Stimulated activated CD8-positive, alpha-beta memory T cell treated with anti-CD3 and anti-CD28 coated beads, Interleukin-4, amount 100 ng/mL, for 48 hours (primary cell): ENCODE measurements at places on chromosomes 12 and 14.
A peak's percentile ranks its signal among the peaks of the same experiment; 100 is the strongest.

DNA sequence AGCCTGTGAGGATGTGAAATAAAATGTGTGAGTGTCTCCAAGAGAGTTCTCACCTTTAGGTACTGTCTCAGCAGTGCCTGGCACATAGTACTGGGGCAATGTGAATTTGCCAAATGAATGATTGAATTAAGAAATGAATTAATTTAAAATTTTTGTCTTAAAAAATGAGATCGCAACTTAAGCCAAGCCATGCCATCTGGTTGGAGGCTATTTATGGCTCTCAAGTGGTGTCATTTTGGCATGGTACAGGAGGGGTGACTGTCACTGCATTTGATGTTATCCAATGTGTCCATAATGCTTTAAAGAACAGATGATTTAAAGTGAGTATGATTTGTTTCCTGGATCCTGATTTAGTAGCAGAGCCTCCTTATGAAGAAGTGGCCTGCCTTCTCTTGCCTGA, 80.3 kb downstream of the SRGAP1 start:
- no peak for DNase-seq

GRCh38 chr14:34075042-34075744, 124.3 kb upstream of the EGLN3 start:
- DNase-seq: no peak

- DNase-seq: no peak
These were observed 130.1 kb upstream of the RTL1 start for GRCh38 chr14:101033446-101034165.

GRCh38 chr14:84482256-84483071, 1047.5 kb upstream of the FLRT2 start:
- no peak for DNase-seq

DNA sequence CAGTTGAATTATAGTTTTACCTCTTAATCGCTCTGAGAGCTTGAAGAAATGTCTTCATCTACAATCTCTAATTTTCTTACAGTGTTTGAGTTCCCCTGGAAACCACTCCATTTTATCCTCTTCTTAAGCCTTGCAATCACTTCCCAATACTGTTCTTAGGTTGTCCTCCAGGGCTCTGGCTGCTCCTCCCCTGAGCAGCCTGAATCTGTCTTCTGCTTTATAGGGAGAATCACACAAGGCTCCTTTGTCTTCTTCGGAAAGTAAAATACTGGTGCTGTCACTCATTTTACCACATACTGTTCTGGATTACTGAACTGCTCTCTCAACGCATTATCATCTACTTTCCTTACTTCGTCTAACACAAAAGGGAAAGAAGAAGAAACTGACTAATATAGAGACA, 133.7 kb downstream of the MDGA2 start:
- DNase-seq: no peak

DNA sequence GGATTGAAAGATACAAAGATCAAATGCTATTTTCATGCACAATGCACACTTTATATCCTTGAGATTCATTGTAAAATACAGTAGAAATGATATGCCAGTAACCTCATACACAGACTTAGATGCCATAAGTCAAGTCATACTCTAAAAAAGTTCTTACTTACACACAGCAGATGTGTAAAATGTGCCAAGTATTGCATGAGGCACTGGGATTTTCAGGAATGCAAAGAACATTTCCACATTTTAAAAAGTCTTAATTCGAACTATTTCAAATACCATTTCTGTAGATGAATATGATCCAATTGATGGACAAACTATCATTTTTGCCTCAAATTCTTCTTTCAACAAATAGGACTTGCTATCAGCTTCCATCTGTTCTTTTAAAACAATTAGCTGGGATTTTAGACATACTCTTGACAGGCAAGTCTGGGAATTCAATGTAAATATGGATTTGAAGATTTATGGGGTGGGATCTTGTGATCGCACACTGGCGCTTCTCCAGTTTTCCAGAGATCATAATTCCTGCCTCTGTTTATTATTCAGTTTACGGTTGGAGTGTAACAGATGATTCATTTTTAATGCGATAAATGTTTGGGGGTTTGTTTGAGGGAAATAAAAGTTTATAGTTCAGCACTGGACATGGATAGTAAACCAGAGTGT, 183.8 kb downstream of the PAX9 start:
- no peak for DNase-seq

DNA sequence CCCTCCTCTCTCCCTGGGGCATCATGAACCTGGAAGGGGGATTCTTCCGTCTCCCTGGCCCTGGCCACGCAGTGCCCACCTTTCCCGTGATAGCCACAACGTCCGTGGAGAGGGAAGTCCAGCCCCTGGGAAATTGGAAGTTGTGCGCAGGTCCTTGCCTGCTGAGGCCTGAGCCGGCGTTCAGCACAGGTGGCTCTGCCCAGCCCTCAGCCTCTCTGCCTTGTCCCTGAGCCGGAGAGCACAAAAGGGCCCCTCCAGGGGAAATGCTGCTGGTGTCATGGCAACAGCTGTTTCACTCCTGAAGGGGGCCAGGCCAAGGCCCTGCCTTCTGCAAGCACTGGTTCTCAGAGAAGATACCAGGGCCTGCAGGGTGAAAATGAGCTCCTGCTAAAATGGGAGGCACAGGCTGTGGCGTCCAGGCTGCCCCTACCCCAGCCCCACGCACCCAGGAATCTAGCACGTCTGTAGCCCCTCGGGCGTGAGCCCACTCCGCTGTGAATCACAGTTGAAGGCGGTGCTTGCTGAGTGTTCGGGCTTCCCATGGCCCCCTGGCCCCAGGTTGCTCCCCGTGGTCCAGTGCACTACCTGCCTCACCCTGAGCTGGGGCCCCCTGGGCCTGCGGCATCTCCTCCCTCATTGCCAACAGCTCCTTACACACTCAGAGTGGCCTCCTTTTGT, 149.4 kb downstream of the ADGRD1 start:
- DNase-seq: peak; percentile 10

- DNase-seq: peak; percentile 44
These were observed 2.3 kb downstream of the OTUB2 start for GRCh38 chr14:94028450-94028826.

DNA sequence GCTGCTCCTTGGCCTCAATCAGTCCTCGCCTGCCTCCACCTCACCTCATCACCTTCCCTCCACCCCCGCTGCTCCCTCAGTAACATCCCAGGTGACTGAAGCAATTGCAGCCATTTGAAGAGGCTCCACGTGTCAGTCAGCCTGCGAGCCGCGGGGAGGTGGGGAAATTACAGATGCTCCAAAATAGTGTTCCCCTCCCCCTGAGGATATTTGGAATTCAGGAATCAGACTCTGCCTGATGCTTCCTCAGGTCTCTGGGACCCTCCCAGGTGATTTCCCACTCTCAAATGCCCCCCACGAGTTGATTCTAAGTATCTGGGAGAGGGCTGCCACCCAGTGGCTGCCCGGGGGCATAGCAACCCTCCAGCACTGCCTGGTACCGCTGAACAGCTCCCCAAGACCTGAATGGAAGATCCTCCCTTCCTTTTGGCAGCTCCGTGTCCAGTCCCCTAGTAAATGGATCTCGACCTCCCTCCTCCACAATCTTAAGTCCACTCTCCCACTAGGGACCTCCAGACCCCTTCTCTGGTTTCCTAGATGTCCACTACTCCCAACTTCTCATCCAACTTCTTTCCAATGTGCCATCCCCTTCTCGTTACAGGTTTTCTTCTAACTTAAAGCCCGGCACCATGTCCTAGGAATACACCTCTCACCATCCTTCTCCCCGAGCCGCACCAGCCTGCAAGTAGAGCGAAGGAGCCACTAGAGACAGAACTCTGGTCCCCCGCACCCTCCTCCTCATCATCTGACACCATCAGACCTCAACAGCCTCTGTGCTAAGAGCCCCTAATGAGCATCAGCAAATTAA, 1.4 kb upstream of the ASIC1 start:
- DNase-seq: peak; percentile 78

DNA sequence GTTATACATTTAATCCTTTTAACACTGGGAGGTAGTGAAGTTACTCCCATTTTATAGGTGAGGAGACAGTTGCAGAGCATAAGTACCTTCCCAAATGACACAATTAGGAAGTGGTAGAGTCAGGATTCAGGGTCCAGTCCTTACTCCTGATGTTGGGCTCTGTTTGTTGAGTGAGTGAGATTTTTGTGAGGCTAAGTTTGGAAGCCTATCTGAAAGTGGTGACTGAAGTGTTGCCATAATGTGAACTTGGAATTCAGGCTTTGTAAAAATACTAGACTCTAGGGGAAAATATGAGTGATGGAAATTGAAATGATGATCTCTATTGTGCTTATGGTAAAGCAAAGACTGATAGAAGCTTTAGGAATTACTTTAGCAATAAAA, 2.2 kb downstream of the NUDT4 start:
- no peak for DNase-seq

- DNase-seq: no peak
These were observed 72.7 kb downstream of the MYRFL start for GRCh38 chr12:69897744-69898143.
